ENCODE measurements at places on chromosomes 2 and 18.
A peak's percentile ranks its signal among the peaks of the same experiment; 100 is the strongest.

GRCh38 chr2:71696381-71696780, 243.0 kb downstream of the DYSF start:
- DNase-seq: no peak

- DNase-seq: no peak
Observed at GRCh38 chr2:54632733-54633692, 90.4 kb upstream of the EML6 start.

- DNase-seq: no peak
Observed at GRCh38 chr2:33526132-33526531, 49.7 kb downstream of the RASGRP3 start.

DNA sequence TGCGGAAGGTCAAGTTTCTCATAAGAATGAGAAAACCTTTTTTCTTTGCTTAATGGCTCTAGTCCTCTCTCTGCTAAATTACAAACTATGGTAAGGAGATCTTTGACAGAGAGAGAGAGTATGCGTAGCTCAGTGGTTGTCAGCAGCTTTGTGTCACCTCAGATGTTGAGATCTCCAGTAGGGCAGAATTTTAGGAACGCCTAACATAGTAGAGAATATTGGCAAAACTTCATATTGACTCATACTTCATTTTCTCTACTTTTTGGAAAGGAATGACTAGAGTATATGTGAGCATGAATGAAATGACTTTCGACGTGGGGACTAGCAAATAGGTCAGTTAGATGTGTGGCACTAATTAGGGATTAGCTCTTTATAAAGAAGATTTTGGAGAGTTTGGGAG, 64.0 kb downstream of the WDR7 start:
- DNase-seq: no peak

DNA sequence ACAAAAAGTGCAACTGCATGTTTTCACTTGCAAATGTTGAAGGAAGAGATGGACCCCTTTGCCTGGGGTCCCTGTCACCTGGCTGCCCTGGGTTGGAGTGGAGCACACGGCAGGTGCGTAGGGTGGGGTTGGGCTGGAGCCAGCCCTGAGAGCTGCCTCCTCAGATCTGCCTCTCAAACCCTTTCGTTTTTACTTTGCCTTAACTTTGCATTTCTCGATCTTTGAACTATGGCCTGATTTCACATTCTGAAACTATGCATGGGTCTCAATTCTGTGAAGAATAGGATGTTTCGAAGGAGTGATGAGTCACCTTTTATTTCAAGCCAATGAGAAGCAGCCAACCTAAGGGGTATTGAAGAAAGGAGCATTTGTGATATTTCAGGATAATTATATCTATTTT, 132.8 kb downstream of the ACOXL start:
- no peak for DNase-seq

- no peak for DNase-seq
Observed at GRCh38 chr2:1156059-1156458, 205.4 kb downstream of the SNTG2 start.

DNA sequence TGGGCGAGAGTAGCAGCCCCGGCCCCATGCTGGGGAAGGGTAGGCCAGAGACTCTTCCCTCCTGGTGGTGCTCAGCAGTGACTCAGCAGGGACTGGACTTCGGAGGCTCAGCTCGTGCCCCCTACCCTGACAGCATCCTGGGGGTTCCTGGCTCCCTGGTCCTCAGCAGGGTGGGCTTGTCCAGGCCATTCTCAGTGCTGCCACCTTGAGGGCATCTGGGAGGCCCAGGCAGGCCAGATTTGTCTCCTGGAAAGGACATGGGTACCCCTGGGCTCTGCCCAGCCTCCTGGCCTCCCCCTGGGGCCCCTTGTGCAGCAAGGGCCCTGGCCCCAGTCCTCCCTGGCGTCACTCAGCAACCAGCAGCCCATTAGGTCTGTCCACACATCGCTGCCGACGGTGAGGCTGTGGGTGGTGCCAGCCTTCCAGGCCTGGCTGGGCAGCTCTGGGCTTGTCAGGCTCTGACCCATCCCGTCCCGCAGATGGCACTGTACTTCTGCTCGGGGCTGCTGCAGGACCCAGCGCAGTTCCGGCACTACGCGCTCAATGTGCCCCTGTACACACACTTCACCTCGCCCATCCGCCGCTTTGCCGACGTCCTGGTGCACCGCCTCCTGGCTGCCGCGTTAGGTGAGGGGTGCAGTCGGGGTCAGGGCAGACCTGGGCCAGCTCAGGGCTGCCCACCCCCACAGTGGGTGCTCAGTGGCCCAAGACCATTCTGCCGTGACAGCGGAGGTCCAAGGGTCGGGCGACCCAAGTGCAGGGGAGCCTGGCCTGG, 45.0 kb upstream of the ALPP start:
- no peak for DNase-seq

GRCh38 chr2:234558642-234559041, 61.8 kb upstream of the ARL4C start:
- no peak for DNase-seq

DNA sequence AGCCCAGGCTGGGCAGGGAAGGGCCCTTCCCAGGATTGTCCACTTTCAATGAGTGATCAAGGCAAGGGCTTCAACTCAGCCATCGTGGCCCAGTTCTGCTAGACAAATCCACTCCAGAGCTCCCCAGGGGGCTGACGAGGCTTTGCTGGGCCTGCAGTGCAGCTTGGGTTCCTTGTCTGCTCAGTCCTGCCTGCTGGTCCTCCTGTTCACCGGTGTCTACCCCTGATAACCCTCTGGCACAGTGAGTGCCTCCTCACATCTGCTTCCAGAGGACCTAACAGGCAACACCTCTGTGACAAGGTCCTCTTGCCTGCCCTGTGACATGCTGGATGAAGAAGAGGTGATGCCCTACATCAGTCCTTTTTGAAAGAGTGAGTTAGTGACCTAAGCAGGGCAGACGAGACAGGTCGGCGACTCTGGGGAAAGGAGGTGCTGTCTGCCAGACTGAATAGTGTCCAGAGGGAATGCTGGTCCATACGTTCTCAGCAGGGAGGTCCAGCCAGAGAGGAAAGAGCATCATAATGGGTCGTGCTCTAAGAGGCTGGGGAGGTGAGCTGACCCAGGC, 20.9 kb upstream of the KCNF1 start:
- DNase-seq: no peak

DNA sequence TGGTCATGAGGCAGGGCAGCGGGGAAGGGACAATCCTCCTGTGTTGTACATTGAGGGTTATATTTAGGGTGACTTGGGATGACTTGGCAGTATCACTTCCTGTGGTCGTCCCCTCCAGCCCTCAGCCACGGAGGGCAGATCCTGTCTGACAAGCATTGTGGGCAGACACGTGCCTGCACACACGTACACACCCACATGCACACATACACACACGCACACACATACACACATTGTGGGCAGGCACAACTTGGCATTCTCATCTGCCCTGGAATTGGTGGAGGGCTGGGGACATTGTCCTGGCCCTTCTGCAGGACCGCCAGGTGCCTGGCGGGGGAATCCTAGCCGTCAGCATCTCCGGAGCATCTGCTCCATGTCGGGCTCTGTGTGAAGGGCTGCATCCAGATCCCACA, 47.6 kb downstream of the ODC1 start:
- DNase-seq: no peak

DNA sequence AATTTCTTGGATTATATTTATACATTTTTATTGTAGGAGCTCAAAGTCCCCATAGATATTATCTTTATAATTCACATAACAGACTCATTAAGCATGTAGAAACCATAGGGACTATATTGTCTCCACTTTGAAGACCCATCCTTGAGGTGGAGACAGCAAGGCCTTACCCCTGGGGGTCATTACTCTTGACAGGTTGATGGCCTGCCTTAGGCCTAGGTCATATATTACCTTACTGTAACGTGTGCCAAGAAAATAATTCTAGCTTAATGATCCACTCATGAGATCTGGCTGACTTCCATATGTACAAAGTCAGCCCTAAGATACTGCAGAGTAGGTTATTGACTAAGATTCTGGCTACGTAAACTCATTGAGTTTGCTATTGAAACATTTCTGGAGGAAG, 65.4 kb upstream of the GLS start:
- no peak for DNase-seq

- peak; percentile 24 for DNase-seq
Observed at GRCh38 chr2:58796239-58796910, 555.2 kb upstream of the FANCL start.

GRCh38 chr2:227880460-227880859, 9.0 kb downstream of the DAW1 start:
- no peak for DNase-seq

- no peak for DNase-seq
Observed at GRCh38 chr18:10518595-10519255, 7.1 kb upstream of the NAPG start.

- DNase-seq: no peak
Observed at GRCh38 chr18:51643483-51643882, 446.0 kb upstream of the MEX3C start.

DNA sequence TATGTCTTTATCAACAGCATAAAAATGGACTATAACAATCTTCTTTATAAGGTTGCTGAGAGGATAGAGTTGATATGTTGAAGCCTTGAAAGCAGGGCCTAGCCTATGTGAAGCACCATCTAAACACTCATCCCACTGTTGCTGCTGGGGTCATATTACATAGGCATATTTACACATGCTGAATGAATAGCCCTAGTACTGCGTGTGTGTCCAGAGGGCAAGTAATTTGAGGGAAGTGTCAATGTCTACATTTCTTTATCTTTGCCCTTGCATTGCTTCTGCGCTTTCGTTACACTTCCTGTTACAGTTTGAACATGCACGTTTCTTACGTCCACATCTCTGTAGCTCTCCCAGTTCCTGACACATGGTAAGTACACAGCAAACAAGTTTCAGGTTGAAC, 280.3 kb upstream of the ATP5MC3 start:
- peak; percentile 37 for DNase-seq

GRCh38 chr2:235055891-235056516, 104.2 kb downstream of the SH3BP4 start:
- DNase-seq: no peak

- DNase-seq: no peak
Observed at GRCh38 chr18:62480927-62481326, 41.9 kb upstream of the ZCCHC2 start.

DNA sequence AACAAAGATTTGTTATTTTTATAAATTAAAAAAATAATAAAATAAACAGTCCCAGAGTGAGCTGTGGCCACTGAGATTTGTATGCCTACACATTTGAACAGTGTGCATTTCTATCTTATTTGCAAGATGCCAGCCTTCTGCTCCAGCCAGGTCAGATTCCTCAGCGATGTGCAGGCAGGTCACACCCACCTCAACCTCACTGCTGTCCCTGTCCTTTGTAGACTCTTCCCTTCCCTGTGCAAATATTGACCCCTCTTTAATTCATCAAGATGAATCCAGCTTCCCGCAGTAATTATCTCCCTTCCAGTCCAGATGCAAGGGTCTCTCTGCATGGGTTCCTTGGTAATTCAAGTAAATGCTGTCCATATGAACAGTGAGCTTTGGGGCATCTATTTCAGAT, 256.2 kb downstream of the PIEZO2 start:
- DNase-seq: no peak

DNA sequence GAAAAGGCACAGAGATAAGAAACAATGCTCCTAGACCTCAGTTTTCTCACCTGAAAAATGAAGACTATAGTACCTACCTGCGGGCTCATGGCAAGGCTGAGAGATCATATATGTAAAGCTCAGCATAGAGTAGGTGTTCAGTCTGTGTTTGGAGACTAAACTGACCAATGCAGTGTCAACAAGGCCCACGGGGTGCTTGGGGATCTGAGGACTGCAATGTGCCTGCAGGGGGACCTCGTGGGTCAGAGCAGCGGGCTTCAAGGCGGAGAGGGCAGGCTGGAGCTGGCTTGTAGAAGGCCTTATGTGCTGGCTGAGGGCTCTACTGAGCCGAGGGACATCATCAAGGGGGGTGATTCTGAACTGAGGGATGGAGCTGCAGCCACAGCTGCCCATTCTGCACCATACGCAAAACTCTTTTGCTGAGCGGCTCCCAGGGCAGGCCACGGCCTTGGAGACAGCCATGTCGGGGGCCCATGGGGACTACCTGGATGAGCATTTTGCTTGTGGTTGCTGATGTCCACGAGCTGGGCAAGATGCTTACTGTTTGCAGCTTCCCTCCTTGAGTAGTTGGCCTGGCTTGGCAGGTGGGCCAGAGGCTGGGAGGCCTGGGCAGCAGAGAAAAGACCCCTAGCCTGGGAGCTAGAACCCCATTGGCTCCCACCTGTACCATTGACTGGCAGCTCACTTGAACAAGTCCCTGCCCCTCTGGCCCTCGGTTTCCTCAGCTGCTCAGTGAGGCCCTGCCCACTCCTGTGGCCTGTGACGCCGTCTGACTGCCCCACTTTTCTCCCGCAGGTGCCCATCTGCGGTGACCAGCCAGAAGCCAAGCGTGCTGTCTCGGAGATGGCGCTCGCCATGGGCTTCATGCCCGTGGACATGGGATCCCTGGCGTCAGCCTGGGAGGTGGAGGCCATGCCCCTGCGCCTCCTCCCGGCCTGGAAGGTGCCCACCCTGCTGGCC, 23.5 kb downstream of the STEAP3 start:
- no peak for DNase-seq

Measured in NCI-H526 treated with DMSO at 0.1 percent for 48 hours (cell line).